GM23338 (cell line): ENCODE measurements at places on chromosomes 4 and X. TPM values are rescaled to one million over a fixed set of nuclear protein-coding genes. Genes with fewer than 3 reads are reported as not detected.

Gene CCNB3
- 0.74 and 1.2 TPM in 2 replicates for total RNA-seq

Gene ZNF630
- total RNA-seq = 1.6 and 2.2 TPM in 2 replicates

- no peak for DNase-seq
Measured at GRCh38 chrX:68177542-68177941, 255.8 kb downstream of the OPHN1 start.

GRCh38 chr4:11495291-11495690 lies 66.6 kb upstream of the HS3ST1 start:
- DNase-seq = no peak

DNA sequence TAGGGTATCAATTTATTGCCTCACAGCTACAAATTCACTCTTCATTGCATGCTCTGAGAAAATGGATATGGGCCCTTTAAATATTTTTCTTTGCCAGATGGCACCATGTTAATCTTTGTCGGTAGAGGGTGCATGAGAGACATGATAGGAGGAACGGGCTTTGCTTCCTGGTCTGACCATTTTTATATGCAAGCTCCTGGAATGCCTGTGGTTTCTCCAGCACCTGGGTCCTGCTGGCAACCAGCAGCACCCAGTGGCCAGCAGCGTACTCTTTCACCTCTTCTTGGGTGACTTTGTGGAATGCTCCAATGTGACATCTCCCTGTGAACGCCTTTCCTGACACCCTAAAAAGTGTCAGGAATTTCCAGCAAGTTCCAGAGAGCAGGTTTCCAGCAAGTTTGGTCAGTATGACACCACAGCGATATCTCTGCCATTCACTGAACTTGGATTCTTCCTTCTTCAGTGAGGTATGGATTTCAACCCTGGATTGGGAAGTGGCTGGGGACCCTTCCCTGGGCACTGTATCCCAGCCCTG lies 140.3 kb upstream of the PGRMC2 start:
- DNase-seq = peak; percentile 5

DNA sequence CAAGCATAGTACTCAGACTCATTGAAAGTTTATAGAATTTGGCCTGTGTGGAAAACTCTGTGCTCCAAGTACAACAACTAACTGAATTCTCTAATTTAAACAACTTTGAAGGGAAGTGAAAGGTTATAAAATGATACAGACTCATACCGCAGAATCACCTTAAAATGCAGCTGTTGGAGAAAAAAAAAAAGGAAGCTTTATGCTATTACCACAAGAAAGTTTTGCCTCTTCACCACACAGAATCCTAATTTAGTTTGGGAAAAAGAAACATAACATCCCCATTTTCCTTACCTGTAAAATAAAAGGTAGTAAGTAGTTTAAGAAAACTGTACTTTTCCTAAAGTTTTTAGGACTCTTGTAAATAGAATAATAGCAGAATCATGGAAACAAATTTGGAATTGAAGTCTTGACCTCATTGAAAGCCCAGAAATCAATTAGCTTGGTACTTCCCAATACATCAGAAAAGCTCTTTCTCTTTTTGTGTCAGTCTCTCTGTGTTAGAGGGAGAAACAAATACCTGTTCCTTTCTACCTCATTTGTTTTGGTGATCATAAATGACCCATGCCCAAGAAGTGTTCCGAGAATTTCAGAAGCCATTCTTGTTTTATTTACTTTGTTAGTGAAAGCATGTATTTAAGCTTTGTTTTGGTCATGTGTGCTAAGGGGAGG lies 78.8 kb downstream of the NFKB1 start:
- DNase-seq = no peak
